Left forelimb (tissue), 1 donor: ENCODE measurements at places on chromosomes 16 and 17.
A peak's percentile ranks its signal among the peaks of the same experiment; 100 is the strongest.

- no peak for DNase-seq
Measured at GRCh38 chr17:7684851-7685532, 2.3 kb downstream of the TP53 start.

DNA sequence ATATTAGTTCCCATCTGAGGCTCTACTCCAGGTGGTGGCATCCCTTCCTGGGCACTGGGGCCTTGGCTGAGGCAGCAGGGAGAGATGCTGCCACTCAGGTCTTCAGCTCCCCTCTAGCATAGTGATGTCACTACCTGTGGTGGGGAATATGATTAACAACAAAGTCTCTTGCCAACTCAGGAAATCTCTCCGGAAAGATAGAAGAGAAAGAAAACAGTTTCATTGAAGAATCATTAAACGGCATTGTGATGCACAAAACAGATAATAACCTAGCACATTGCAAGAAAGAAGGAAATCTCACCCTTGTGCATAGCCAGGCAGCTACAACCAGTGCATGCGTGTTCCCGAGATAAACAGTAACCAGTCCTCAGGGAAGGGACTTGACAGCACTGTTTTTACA is 12.2 kb upstream of the ZNF267 start:
- no peak for DNase-seq

DNA sequence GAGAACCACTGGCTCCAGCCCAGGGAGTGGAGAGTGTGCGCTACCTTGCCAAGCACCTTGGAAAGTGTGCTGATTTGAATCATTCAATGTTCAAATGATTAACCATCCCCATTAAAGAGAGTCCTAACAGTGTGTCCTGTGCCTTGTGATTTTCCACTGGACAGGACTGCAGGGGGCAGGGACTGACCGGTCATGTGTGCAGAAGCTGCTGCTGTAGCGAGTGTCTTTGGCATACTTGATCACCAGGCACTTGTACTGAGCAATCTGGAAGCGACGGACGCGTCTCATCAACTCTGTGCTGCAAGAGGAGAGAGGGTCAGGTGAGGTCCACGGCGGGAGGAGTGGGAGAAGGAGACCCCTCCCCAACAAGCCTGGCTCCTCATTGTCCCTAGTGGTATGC is 2.0 kb downstream of the TK1 start:
- DNase-seq: no peak

GRCh38 chr17:81400996-81401722 is 5.9 kb downstream of the BAHCC1 start:
- no peak for DNase-seq

GRCh38 chr16:9003322-9003721 is 39.6 kb upstream of the USP7 start:
- DNase-seq: no peak

DNA sequence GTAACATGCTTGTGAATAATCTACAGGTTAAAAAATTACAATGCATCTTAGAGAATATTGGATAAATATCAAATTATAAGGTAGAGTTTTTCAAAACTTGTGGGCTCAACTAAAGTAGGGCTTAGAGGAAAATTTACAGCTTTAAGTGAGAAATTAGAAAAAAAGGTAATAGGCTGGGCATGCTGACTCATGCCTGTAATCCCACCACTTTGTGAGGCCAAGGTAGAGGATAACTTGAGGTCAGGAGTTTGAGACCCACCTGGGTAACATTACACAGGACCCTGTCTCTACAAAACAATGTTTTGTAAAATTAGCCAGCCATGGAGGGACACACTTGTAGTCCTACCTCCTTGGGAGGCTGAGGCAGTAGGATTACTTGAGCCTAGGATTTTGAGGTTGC is 4.5 kb downstream of the ATF7IP2 start:
- DNase-seq: no peak

DNA sequence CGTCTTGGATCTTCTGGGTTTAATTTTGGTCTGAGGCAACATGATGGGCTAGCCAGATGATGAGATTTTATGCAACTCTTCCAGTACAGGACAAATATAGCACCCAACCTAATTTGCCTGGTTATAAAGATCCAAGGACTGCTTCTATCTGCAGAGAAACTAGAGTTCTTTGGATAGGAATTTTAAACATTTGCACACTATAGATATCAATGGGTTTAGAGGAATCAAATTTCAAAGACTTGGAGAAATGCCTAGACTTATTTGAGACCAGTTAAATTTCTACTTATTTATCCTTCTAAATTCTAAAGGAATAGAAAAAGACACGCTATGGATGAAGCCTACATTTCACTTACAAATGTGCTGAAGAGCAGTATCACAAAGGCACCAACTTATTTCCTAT is 12.6 kb downstream of the PMFBP1 start:
- DNase-seq: no peak

GRCh38 chr17:62899361-62899760 is 66.7 kb upstream of the TANC2 start:
- DNase-seq: no peak

- DNase-seq: no peak
Measured at GRCh38 chr17:32772453-32773025, 104.4 kb downstream of the MYO1D start.

DNA sequence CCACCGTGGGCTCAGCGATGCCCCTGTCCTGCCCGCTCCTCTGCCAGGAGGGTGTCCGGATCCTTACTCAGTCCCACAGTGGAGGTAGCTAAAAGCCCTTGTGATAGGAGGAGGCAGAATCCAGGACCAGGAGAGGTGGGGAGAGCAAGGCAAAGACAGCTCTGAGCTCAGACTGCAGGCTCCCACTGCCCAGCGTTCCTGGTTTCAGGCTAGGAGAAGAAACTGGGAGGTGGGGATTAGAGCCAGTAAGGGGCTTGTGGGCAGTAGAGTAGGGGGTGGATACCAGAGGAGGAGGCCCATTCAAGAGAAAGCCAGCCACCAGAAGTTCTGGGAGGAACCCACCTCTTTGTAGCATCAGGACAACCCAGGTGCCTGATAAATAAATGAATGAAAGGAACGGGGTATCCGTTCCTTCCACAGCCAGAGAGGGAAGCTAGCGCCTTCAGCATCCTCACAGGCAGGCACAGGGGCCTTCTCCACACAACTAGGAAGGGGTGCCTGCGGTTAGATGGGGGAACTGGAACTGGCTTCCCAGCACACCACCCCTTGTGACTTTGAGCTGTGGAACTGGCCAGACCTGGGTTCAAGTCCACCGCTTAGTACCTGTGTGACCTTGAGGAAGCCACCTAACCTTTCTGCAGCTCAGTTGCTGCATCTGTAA is 2.3 kb downstream of the IL21R start:
- DNase-seq: peak; percentile 47

GRCh38 chr17:11852912-11853311 is 144.4 kb downstream of the ZNF18 start:
- no peak for DNase-seq

GRCh38 chr16:24734382-24734781 is 4.9 kb downstream of the TNRC6A start:
- DNase-seq: no peak

DNA sequence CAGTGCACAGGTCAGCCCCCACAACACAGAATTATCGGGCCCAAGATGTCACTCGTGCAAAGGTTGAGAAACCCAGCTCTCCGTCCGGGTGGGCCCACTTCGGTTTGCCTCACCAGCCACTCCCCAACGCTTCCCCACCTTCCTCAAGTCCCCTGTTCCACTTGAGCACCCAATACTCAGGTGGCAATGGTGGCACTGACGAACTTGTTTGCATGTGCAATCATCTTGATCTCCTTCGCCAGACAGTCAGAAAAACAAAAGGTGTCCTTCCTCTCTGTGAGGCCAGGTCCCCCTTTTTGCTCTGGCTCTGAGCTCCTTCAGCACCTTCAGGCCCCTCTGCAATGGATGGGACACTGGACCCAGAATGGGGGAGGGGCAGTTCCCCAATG is 3.7 kb downstream of the GGA2 start:
- no peak for DNase-seq

DNA sequence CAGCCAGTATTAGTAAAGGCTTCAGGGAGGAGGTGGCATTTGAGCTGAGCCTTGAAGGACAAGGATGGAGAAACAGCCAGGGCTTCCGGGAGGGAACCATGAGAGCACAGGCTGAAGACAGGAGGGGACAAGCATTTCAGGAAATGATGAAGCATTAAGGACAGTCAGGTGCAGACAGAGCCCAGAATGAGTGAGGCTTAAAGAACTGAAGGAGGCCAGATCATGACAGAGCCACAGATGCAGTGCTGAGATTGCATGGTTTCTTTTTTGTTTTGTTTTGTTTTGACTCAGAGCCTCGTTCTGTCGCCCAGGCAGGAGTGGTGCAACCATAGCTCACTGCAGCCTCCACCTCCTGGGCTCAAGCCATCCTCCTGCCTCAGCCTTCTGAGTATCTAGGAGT is 211.5 kb downstream of the SOX9 start:
- DNase-seq: no peak

DNA sequence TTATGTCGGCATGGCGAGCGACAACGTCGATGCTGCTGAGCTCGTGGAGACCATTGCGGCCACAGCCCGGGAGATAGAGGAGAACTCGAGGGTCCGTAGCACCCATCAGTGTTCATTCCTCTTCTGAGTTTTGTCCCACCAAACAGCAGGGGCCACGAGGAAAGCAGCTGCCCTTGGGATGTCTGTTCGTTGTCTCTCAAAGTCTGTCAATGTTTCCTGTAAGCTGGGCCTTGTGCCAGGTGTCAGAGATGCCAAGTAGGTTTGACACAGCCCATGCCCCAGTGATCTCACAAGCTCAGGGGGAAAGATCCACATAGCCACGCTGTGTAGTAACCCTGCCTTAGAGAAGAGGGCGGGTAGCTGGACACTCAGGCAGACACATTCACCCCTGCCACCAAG is 22.6 kb downstream of the NTAN1 start:
- no peak for DNase-seq

DNA sequence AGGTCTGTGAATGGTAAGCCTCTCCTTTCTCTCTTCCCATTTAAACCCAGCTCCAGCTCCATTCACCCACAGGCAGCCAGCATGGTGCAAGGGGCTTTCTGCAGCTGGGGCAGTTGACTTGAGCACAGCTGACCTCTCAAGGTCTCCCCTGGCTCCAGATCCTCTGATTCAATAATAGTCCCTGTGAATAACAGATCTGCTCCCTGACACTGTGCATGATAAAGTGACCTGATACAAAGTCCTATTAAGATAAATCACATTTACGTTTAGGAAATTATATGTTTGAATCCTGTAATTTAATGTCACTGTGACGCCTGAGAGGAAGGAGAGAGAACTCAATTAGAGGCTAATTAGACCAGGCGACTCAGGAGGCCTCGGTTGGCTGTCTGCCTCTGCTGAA is 540.4 kb upstream of the CDH11 start:
- DNase-seq: no peak

- no peak for DNase-seq
Measured at GRCh38 chr17:50668838-50669581, 34.3 kb downstream of the ABCC3 start.

GRCh38 chr17:83068641-83069570 is 10.5 kb upstream of the METRNL start:
- no peak for DNase-seq

DNA sequence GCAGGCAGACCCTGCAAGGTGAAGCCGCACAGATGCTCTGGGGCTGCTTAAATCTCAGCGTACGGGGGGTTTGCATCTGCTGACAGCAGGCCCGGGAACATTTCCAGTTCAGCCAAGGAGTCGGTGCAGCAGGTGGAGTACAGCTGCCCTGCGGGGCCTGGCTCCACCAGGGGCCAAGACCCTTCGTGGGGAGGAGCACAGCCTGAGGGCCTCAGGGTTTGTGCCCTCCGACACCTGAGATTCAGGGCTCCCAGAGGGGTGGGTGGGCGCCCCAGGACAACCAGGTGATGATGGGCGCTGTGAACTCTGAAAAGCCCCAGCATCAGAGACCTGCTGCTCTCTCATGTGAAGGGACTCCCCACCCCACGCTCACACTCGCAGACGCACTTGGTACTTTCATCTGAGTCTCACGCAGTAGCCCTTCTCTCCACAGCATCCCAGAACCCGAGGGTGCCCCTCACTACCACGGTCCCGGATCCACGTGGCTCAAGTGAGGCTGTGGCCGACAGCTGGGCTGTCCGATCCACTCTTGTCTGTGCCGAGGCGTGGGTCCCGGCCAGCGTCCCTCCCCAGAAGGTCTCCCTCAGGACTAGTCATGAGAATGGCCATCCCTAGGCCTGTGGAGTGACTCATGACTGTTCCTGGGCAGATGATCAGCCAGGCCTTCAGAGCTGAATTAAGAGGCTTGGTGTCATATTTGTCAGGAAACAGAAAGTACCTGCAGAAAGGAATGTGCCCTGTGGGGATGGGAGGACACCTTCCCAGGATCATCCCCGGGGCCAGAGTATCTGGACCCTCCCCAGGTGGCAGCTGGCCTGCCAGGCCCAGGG is 29.6 kb downstream of the ACSF3 start:
- no peak for DNase-seq

- no peak for DNase-seq
Measured at GRCh38 chr16:49489686-49490320, 116.2 kb downstream of the C16orf78 start.

GRCh38 chr17:34357398-34357797 is 1.1 kb downstream of the CCL13 start:
- no peak for DNase-seq

DNA sequence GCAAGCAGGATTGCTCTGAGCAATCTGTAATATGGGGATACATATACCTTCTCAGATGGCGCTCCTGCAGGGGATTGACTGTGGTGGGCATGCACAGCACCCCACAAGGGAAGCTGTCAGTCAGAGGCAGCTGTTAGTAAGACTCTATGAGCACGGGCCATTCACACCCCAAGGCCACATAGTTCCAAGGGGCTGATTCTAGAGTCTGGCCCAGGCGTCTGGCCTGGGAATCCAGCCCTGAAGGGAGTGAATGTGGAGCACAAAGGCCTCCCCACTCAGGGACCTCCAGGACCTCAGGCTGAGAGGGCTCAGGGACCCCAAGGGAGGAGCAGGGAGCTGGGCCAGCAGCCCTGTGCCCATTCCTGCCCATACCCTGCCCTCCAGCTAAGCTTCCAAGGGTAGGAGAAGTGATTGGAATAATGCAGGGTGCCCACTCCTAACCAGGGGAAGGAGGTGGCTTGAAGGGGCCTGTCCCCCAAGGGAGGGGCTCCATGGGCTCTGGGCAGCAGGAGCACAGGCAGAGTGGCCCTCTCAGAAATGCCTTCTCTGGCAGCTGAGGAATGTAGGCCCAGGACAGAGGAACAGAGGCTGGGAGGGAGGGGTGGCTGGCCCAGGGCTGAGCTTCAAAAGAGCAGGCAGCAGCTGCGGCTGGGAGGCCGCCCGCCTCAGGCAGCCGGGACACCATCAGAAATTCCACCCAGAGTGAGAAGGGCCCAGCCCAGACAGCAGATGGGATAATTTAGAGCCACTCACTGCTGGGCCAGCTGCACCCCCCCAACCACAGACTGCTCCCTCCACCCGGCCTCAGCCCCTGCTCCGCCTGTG is 48.9 kb upstream of the MRPS23 start:
- DNase-seq: peak; percentile 92

DNA sequence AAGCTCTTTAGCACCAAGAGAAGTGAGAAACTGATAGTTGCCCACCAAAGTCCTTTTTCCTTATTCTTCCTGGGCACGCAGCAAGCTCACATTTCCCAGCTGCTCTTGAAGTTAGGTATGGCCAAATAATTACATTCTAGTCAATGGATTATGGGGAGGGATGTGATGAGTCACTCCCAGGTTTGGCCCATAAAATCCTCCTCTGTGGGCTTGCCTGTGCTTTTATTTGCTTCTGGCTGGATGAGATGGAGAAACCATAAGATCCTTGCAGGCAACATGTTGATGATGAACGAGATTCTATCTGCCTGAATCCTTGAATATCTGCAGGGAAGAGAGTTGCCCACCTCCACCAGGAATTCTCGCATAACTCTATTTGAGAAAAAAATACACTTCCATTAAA is 568.3 kb upstream of the SALL1 start:
- no peak for DNase-seq
